ENCODE measurements at places on chromosomes 12 and 14.

- DNase-seq = no peak
These were observed 17.3 kb downstream of the TPH2 start for GRCh38 chr12:71955970-71956369.

DNA sequence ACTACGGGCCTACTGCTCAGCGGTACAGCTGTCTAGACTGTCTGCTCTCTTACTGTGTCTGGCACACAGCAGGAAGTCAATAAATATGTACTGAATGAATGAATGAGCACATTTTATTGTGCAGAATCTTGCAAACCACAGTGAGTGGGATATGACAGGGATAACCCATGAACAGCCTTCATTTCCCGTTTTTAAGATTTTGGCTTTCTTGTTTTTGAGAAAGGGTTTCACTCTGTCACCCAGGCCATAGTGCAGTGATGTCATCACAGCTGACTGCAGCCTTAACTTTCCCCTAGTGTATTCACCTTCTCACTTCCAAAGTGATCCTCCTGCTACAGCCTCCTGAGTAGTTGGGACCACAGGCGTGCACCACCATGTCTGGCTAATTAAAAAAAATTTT lies 203.1 kb downstream of the AEBP2 start:
- DNase-seq = no peak

GRCh38 chr12:57726884-57727757 lies 11.4 kb downstream of the AGAP2 start:
- no peak for DNase-seq

DNA sequence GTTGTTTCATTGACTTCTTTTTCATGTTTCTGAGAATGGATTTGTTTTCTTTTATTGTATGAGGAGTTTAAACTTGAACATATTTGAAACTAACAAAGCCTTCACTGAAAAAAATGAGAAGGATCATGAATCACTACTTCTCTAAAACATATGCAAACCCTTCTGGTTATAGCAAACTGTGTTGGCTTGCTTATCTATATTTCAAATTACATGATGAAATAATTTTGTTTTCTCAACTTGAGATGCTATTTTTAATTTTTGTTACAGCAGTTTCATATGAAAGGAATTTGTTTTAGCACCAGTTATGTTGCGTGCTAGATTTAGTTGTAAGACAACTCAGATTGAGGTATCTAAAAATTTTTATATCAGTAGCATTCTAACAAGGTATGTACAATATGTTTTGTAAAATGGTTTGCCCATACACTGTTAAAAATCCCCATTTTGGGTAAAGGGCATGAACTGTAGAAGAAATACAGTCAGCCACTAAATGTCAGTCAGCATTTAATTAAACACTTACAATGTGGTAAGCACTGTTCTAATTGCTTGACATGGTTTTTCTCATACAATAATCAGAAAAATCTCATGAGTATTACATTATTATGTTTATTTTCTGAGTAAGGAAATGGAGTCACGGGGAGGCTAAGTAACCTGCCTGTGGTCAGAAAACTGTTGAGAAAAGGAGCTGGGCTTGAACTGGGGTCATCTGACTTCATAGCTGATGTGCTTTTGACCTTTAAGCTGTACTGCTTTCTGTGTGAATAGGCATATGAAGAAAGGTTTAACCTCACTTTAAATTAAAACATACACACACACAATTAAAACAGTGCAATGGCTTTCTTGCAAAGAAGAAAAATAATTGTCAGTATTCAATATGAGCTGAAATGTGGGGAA lies 105.7 kb downstream of the PLEKHA5 start:
- DNase-seq = no peak

DNA sequence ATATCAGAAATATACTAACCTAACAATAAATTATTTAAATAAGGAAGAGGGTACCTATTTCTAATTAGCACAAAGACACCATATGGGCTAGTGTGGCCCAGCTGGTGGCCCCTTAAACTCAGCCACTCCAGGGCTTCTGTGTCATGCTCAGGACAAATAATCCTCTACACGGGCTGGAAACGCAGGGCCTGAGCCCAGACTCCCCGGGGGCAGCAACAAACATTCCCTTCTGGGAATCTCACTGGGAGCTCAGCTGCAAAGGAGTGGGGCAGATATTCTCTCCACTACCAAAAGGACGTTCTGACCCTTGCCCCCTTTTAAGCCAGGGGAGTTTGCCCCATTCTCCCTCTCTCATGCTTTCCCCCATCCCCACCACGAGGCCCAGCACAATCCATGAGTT lies 43.7 kb upstream of the ELK3 start:
- no peak for DNase-seq

DNA sequence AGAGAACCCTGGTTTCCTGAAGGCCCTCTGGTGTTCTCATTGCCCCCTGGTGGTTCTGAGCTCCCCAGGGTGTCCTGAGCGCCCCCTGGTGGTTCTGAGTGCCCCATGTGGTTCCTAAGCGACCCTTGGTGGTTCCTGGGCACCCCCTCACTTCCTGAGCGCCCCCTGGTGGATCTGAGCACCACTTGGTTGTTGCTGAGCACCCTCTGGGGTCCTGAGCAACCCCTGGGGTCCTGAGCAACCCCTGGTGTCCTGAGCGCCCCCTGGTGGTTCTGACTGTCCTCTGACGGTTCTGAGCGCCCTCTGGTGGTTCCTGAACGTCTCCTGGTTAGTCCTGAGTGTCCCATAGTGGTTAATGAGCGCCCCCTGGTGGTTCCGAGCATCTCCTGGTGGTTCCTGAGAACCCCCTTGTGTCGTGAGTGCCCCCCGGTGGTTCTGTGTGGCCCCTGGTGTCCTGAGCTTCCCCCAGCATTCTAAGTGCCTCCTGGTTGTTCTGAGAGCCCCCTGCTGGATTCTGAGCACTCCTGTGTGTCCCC lies 568.3 kb downstream of the TMEM121 start:
- no peak for DNase-seq

- no peak for DNase-seq
These were observed 1568.2 kb upstream of the SEL1L start for GRCh38 chr14:83101846-83102245.

DNA sequence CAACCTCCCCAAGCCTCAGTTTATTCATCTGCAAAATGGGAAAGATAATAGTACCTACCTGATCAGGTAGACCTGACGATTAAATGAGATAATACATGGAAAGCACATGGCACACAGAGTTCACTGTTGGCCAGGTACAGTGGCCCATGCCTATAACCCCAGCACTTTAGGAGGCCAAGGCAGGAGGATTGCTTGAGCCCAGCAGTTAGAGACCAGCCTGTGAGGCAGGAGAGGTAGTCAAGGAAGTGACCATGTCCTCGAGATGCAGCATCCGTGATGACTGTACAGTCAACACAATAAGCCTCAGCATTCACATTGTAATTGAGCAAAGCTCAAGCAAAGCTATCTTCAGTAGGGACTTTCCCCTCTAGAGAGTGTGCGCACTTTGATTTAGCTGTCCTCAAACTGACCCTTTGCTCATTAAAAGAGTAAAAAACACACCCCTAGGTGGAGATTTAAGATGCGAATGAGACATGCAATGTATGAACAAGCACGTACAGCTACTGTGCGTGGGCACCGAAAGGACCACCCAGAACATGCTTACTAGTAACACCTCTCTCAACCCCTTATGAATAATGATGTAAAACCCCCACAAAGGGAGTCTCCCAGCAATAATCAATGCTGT lies 9.9 kb downstream of the ISCU start:
- DNase-seq = no peak

GRCh38 chr12:31585271-31585670 lies 5.7 kb downstream of the DENND5B start:
- no peak for DNase-seq

GRCh38 chr12:83040339-83040738 lies 353.6 kb downstream of the TMTC2 start:
- peak; percentile 52 for DNase-seq

- peak; percentile 65 for DNase-seq
These were observed 280.1 kb downstream of the VRK1 start for GRCh38 chr14:97077253-97077653.

- DNase-seq = no peak
These were observed 61.2 kb upstream of the CCDC91 start for GRCh38 chr12:28129031-28129430.

- no peak for DNase-seq
These were observed 551.2 kb upstream of the SEL1L start for GRCh38 chr14:82084813-82085212.

DNA sequence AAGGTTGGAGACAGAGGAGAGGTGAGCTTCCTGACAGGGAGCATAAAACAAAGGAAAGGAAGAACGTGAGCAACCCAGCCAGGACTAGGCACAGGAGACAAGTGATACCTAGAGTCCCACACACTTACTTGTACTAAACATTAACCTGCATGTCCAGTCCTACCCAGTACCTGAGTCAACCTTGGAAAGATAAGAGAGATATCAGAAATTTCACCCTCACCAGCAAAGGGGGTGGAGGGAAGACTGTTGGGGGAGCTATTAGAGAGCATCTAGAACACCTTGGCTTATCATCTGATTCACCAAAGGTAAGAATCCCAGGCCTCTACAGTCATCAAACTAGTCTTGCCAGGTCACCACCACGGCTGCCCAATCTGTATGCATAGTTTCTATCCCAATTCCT lies 11.1 kb downstream of the KLHL33 start:
- DNase-seq = no peak

DNA sequence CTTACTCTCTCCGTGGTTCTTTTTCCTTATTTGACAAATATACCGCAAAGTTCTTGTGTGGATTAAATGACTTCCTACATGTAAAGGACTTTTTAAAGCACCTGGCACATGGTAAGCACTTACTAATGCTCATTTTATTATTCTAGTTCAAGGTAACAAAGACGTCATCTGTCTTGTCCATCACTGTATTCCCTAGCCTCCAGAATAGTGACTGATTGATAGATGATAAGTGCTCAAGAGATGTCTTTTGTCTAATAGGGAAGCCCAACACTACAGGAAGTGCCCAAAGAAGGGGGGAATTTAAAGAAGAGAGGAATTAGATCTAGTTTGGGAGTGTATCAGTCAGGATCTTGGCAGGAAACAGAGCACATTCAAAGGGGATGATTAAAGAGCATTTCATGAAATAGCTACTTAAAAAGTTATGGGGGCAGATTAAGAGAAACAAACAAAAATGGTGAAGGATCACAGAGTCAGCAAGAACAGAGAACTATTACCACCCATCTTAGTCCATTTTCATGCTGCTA lies 151.9 kb downstream of the GXYLT1 start:
- DNase-seq = no peak

DNA sequence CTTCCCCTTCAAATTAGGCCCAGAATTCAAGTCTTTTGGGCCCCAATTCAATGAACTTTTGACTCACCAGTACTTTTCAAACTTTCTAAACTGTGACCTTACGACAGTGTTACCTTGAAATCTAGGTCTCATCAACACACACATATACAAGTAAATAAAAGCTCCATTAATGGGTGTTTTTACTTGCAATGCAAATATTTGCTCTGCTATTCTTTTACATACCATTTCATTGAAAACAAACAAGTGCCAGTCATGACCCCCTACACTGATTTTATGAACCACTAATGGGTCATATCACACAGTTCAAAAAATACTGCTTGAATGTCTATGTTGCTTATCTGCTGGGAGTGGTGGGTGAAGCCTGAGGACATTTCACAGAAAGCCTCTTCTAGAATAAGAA lies 9.1 kb upstream of the NR1H4 start:
- no peak for DNase-seq

All from Kasumi-1 (cell line).